ENCODE measurements at places on chromosomes 3 and 15. TPM values are rescaled to one million over a fixed set of nuclear protein-coding genes. Genes with fewer than 3 reads are reported as not detected.
A peak's percentile ranks its signal among the peaks of the same experiment; 100 is the strongest.

- peaks cover 30% of the 10 kb centered on the region for H3K4me1 ChIP-seq
- H3K27me3 ChIP-seq = no peaks in the 10 kb centered on the region
- no peak for DNase-seq
- H3K4me3 ChIP-seq = no peak overlapping the region
- no peak overlapping the region for H3K27ac ChIP-seq
These were observed 164.1 kb upstream of the SLC2A2 start for GRCh38 chr3:171190668-171191067.

DNA sequence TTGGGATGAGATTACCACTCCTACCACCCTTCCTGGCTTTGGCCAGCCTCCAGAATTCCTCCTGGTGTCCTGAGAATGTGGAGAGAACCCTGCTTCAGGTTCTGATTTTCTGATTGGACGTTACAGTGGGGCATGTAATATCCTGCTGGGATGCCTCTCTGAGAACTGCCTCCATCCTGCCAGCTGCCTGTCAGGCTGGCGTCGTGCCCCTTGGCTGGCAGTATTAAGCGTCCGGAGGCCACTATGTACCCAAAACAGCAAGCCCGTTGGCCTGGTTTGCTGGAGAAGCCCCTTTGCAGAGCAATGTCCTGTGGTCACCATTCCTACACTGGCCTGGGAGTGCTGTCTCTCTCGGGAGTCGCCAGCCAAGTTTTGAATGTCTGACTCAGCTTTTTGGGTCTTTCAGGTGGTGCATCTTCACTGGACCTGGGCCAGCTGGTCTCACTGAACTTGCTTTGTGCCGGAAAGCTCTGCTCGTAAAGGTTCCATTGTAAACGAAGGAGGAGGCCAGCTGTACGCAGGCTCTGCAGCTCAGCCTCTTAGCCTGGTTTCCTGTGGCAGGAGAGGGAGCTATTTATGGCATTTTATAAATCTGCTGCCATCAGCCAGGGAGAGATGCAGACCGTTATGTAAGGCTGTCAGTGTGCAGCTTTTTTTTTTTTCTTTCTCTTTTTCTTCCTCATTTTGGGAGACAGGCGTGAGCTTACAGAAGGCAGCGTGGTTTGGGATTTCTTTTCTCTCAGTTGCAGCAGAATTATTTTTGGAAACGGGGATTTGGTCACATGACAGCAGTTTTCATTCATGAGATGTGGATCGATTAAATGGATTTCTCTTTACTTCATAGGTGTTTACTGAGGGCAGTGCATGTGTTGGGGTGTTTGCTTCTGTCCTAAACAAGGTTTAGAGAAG lies 19.0 kb upstream of the TRAK1 start:
- H3K27me3 ChIP-seq = no peaks in the 10 kb centered on the region
- H3K27ac ChIP-seq = no peak overlapping the region
- DNase-seq = no peak
- H3K36me3 ChIP-seq = peaks cover 10% of the 10 kb centered on the region
- no peak overlapping the region for H3K4me3 ChIP-seq
- peaks cover 19% of the 10 kb centered on the region for H3K4me1 ChIP-seq

DNA sequence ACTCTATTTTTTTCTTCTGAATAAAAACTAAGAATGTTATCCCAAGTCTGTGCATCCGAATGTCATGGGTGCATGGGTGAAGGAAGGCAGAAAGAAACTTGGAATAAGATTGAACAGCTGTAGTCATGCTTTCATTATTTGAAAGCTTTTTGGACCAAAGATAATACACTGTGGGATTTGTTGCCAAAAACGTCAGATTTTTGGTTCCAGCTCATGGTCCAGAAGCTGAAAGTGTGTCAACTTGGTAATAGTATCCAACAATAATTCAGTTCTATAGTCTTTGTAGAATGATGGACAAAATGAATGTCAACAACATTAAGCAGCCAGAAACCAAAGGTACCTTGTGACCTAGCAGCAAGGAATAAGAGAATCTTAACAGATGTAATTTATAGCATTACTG lies 327.9 kb upstream of the ADAMTS9 start:
- H3K27me3 ChIP-seq = no peaks in the 10 kb centered on the region
- H3K36me3 ChIP-seq = no peaks in the 10 kb centered on the region
- no peak overlapping the region for H3K4me3 ChIP-seq
- H3K4me1 ChIP-seq = no peaks in the 10 kb centered on the region
- DNase-seq = no peak

DNA sequence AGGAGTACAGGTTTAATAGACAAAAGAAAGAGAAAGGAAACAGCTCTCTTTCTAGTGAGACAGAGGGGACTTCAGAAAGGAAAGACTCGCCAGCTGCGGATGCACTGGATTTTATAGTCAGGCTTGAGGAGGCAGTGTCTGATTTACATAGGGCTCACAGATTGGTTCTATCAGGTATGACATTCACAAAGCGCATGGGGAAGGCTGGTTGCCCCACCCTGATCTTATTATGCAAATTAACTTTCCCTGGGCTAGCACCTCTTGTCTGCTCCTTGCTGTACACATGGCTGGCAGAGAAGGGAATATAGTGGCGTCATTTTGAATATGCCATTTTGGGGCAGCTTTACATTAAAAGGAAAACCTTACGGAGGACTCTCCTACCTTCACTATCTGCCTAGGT lies 938.4 kb upstream of the SEMA6D start:
- H3K27ac ChIP-seq = no peak overlapping the region
- H3K4me1 ChIP-seq = no peaks in the 10 kb centered on the region
- H3K36me3 ChIP-seq = no peaks in the 10 kb centered on the region
- no peaks in the 10 kb centered on the region for H3K27me3 ChIP-seq
- H3K4me3 ChIP-seq = no peak overlapping the region

The TRIM71 gene
- total RNA-seq = 0.10 TPM

DNA sequence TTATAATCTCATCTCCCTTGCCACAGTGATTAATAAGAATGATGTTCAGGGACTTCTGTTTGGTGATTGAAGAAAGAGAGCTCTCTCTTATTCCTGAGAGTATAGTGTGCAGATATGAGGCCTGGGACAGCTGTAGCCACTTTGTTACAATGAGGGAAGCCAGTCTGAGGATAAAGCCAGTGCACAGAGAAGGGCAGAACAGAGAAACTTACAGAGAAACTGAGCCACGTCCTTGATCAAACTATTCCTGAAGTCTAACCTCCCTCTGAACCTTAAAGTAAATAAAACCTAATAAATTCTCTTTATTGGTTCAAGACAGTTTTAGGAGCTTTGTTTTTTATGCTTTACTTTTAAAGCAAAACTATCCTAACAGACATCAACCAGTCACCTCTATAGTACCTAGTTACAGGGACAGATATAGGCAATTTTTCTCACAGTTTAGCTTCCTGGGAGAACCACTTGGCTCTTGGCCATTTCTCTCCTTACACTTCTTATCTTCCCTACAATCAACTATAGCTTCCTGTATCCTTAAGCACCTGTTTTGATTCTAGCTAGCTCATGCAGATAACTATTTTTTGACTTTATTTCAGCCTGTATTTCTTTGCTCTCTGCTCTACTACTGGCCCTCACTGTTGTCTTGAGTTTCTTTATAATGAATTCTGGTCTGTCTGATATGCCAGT lies 284.4 kb downstream of the SHQ1 start:
- no peak overlapping the region for H3K4me3 ChIP-seq
- H3K4me1 ChIP-seq = no peaks in the 10 kb centered on the region
- no peak for DNase-seq
- H3K27ac ChIP-seq = no peak overlapping the region
- peaks cover 2% of the 10 kb centered on the region for H3K36me3 ChIP-seq

The TMA7 gene
- total RNA-seq = 421 TPM

GRCh38 chr15:28957606-28958498 lies 72.1 kb downstream of the APBA2 start:
- peaks cover 64% of the 10 kb centered on the region for H3K4me1 ChIP-seq
- H3K36me3 ChIP-seq = peaks cover 12% of the 10 kb centered on the region
- no peak overlapping the region for H3K27ac ChIP-seq
- H3K27me3 ChIP-seq = no peaks in the 10 kb centered on the region
- no peak for DNase-seq

The SELENOK gene
- total RNA-seq = 45.3 TPM

DNA sequence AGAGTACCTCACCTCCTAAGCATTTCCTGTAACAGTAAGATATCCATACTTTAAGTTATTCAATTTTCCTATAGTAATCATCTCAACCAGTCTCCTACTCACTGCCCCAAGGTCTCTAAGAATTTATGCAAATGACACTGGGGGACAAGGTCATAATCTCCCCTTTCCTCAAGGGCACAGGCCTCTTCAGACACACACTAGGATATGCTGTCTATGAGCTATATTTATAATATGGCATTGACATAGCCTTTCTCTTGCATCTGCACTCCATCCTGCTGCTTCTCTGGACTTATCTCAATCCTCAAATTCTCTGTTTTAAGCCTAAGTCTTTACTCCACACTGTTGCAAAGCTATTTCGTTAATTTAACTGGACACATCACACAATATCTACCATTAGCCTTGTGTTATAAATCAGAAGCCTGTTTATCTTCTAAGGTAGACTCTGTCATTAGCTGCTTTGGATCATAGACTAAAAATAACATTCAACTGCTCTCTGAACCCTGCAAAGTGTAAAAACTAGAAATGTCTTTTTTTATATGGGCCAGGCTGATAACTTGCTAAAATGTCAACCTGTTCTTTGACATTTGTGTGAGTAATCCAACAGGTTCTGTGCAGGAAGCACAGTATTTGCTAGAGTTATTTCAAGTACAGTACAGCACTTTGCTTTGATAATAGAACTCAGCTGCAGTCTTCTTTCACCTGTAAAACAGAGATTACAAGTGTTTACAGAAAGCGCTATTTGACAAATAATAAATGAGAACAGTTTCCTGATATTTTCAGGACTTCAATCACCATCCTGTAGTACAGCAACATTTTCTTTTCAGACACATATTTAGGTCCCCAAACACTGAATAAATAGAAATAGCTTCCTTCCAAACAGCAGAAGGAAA lies 17.8 kb upstream of the SEC62 start:
- no peak for DNase-seq
- H3K4me3 ChIP-seq = no peak overlapping the region
- H3K4me1 ChIP-seq = peaks cover 15% of the 10 kb centered on the region
- no peak overlapping the region for H3K27ac ChIP-seq
- H3K36me3 ChIP-seq = no peaks in the 10 kb centered on the region
- H3K27me3 ChIP-seq = no peaks in the 10 kb centered on the region

The DGKG gene
- total RNA-seq = 0.14 TPM

- no peak for DNase-seq
- peaks cover 5% of the 10 kb centered on the region for H3K27me3 ChIP-seq
- H3K4me3 ChIP-seq = no peak overlapping the region
These were observed 68.8 kb upstream of the ATP2B2 start for GRCh38 chr3:10574101-10574620.

DNA sequence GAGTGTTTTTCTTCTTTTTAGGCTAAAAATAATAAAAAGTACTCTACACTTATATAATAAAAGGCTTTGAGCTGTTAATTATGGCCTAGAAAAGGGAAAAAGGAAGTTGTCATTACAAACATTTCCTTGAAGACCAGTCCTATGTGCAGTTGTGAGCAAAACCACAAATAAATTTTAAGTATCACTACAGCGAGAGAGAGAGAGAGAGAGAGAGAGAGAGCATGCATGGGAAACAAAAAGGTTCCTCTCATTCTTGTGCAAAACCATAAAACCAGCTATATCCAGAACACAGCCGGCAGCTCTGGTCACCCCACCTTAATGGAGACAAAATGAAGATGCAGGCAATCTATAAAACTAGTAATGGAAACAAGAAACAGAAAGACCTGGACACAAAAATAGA lies 33.6 kb downstream of the HEG1 start:
- H3K4me1 ChIP-seq = peaks cover 31% of the 10 kb centered on the region
- no peaks in the 10 kb centered on the region for H3K27me3 ChIP-seq
- no peak for DNase-seq
- H3K36me3 ChIP-seq = peaks cover 57% of the 10 kb centered on the region
- H3K27ac ChIP-seq = no peak overlapping the region

DNA sequence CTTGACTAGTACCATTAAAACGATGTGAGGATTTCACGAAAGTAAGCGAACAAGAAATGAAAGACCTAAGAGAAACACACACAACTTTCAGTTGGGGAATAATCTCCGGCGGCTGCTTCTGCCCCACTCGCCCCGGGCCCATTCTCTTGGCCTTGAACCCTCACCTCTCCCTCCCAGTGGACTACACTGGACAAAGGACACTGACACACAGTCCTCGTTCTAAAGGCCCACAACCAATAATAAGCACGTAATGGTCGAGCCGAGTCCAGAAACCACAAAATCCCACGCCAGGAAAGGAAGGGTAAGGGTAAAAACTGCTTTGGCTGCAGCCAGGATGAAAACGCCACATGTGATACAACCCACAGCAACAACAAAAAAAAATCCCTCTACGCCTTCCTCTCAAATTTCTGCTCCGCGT lies 469 bp downstream of the ZNF770 start:
- peak overlapping the region; percentile 99 for H3K27ac ChIP-seq
- peak overlapping the region; percentile 95 for H3K4me3 ChIP-seq
- H3K4me1 ChIP-seq = peaks cover 31% of the 10 kb centered on the region
- DNase-seq = no peak

DNA sequence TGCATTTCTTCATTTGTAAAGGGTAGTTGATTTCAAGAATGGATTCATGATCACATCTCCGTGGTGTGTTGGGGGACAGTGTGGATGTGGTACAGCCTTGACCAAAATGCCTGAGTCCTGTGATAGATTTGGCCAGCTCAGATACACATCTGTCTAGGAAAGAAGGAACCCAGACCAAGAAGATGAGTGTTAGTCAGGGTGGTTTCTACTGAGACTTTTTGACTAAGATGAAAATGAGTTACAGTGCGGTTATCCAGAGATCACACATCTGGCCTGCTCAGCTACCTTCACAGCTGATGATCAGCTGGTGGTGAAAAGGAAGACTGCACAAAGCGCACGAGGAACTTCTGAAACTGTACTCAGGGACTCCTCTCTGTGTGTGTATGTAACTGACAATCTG lies 68.0 kb downstream of the FNDC3B start:
- H3K4me3 ChIP-seq = peak overlapping the region; percentile 73
- H3K27ac ChIP-seq = peak overlapping the region; percentile 89
- peaks cover 16% of the 10 kb centered on the region for H3K36me3 ChIP-seq
- DNase-seq = peak; percentile 65
- H3K27me3 ChIP-seq = peaks cover 3% of the 10 kb centered on the region

DNA sequence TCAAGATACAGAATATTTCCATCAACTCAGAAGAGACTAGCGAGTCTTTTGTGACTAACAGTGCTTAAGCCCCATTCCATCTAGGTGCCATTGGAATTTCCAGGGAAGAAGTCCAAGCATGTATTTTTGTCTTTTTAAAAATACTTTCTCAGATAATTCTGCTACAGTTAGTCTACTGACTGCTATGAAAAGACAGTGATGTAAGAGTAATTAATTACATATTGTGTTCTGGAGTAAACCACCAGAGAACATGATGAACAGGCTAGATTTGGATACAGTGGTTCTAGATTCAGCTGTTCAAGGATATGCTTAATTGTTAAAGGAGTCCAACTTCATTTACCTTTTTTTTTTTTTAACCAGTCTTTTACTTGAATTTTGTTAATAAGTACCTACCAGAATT lies 34.8 kb upstream of the PAK6 start:
- H3K4me1 ChIP-seq = no peaks in the 10 kb centered on the region
- no peak overlapping the region for H3K4me3 ChIP-seq
- H3K36me3 ChIP-seq = peaks cover 41% of the 10 kb centered on the region
- H3K27me3 ChIP-seq = no peaks in the 10 kb centered on the region
- DNase-seq = no peak
- no peak overlapping the region for H3K27ac ChIP-seq

- no peaks in the 10 kb centered on the region for H3K4me1 ChIP-seq
- H3K4me3 ChIP-seq = no peak overlapping the region
- H3K27me3 ChIP-seq = peaks cover 27% of the 10 kb centered on the region
- no peaks in the 10 kb centered on the region for H3K36me3 ChIP-seq
- no peak overlapping the region for H3K27ac ChIP-seq
- DNase-seq = no peak
These were observed 110.4 kb upstream of the RORA start for GRCh38 chr15:61339516-61339915.

The PATL2 gene
- total RNA-seq = 8.6 TPM

- H3K4me1 ChIP-seq = peaks cover 5% of the 10 kb centered on the region
- no peak overlapping the region for H3K27ac ChIP-seq
- no peak for DNase-seq
- no peaks in the 10 kb centered on the region for H3K27me3 ChIP-seq
- no peak overlapping the region for H3K4me3 ChIP-seq
These were observed 27.7 kb downstream of the EMC4 start for GRCh38 chr15:34252545-34252944.

Data from activated naive CD8-positive, alpha-beta T cell treated with anti-CD3 and anti-CD28 coated beads for 36 hours (primary cell).